ENCODE measurements at places on chromosomes 7 and 10. TPM values are rescaled to one million over a fixed set of nuclear protein-coding genes. Genes with fewer than 3 reads are reported as not detected.

RBP3 gene
- not detected for total RNA-seq

PLEKHS1 gene
- total RNA-seq: not detected

DRGX gene
- not detected for total RNA-seq

SAP25 gene
- not detected for total RNA-seq

KIAA1217 gene
- 5.9 TPM for total RNA-seq

DBF4 gene
- total RNA-seq: 14.5 TPM

INMT gene
- total RNA-seq: 0.16 TPM

WDFY4 gene
- 0.94 TPM for total RNA-seq

FOXI2 gene
- total RNA-seq: not detected

ENTPD1 gene
- total RNA-seq: 9.4 TPM

SFR1 gene
- total RNA-seq: 20.1 TPM

VSTM4 gene
- 2.3 TPM for total RNA-seq

CRHR2 gene
- total RNA-seq: 1.1 TPM

PNLIPRP2 gene
- not detected for total RNA-seq

GIMAP4 gene
- 11.4 TPM for total RNA-seq

HNRNPF gene
- 110 TPM for total RNA-seq

EBF3 gene
- 0.31 TPM for total RNA-seq

SLC13A4 gene
- total RNA-seq: 7.6 TPM

LIPN gene
- total RNA-seq: not detected

NKX2-3 gene
- total RNA-seq: not detected

RARRES2 gene
- total RNA-seq: 6.2 TPM

ABCA13 gene
- total RNA-seq: 0.16 TPM

IMPDH1 gene
- total RNA-seq: 27.0 TPM

ADCY1 gene
- 226 TPM for total RNA-seq

PTPRE gene
- total RNA-seq: 19.8 TPM

Data from occipital lobe (tissue), 3 donors.